Stimulated activated CD8-positive, alpha-beta memory T cell treated with anti-CD3 and anti-CD28 coated beads, Interleukin-7, amount 100 ng/mL, for 1 hour (primary cell): ENCODE measurements at places on chromosomes 6 and 20.

DNA sequence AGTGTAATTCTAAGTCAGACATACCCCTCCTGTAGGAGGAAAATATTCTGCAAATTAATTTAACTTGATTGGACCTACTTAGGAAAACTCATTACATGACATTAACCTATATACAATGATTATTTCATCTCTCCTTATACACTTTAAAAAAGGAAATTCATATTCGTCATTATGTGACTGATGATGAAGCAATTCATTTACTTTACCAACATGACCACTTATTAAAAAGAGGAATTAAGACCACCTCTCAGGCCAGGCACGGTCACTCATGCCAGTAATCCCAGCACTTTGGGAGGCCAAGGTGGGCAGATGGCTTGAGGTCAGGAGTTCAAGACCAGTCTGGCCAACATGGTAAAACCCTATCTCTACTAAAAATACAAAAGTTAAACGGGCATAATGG lies 11.6 kb downstream of the AKIRIN2 start:
- DNase-seq: no peak

DNA sequence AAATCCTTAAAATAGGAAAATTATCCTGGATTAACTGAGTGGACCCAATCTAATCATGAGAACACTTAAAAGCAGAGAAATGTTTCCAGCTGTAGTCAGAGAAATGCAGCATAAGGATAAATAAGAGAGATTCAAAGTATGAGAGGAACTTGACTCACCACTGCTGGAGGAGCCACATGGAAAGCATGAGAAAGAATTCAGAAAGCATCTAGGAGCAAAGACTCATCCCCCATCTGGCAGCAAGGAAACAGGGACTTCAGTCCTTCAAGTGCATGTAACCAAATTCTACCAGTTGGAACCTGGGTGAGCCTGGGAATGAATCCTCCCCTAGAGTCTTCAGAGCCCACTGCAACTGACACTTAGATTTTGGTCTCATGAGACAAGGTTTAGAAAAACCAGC lies 33.7 kb downstream of the RNF146 start:
- DNase-seq: no peak

GRCh38 chr6:38671885-38672467 lies 31.0 kb downstream of the GLO1 start:
- no peak for DNase-seq

- no peak for DNase-seq
These were observed 309.9 kb upstream of the CDYL start for GRCh38 chr6:4466261-4466660.

GRCh38 chr6:167720456-167721285 lies 106.0 kb upstream of the AFDN start:
- DNase-seq: no peak

DNA sequence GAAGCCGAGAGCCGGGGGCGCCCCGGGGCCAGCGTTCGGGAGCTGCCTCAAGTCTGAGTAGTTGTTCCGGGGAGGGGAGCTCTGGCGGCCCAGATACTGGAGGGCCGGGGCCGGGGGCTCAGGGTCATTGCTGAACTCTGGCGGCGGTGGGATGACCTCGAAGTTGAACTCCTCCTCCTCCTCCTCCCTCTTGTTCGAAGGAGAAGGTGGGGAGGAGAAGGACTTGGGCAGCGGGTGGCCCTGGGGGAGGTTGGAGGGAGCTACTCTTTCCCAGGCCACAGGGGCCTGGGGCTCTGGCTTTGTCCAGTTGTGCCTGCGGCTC lies 37.7 kb downstream of the C6orf132 start:
- DNase-seq: no peak

DNA sequence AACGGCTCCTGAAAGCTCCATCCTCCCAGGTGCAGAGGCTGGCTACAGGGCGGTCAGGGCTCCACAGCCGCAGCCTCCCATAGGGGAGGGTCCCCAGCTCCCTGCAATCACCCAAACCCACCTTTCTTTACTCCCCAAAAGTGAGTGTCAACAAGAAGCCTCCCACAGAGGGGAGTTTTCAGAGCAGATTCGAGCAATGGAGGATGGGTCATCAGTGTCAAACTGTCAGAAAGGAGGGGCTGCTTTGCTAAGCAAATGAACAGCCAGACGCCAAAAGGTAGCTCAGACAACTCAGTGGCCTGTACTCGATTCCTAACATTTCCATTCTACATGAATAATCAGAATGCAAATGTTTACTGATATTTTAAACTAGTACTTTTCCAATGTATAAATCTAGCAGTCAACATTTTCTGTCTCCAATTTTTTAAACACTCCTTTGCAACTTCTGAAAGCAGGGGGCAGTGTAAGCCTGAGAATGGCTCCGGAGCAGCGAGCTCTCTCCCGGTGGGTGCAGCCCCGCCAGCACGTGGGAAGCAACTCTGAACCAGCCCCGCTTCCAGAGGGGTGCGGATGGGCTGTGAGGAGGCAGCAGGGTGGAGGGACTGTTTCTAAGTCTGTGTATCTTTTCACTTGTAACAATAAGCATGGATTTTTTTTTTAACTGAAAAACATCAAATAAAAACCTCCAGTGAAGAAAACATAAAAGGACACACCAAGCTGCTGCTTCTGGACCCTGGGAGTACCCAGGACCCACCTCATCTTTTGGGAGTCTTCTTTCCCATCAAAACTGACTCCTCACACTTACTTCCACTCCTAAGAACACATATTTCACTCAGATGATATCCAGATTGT lies 54.9 kb downstream of the TAF4 start:
- peak; percentile 39 for DNase-seq

DNA sequence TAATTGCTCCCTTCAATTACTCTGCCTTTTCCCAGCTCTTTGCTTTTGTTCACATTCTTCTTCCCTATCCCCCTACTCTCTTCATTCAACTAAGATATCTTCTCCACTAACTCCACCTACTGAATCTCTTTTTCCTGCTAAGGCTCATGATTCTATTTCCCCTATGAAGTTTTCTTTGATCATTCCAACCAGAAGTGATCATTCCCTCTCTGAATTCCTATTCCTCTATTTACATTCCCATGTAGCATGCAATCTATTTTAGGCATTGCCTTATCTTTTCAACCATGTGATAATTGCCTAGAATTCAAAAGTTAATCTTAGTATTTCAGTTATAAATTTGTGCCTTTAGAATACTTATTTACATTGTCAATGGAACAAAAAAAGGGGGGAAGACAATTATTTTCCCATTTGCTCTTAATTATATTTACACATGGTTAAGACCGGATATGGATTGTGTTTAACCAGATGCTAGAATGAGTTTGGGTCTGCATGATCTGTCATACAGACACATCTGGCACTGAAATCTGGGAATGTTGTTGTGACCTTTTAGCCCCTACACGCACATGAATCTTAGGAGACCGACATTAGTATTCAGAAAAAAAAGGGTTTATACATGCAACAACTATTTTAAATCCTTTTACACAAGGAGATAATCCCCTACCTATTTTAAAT lies 20.8 kb downstream of the MOXD1 start:
- no peak for DNase-seq

DNA sequence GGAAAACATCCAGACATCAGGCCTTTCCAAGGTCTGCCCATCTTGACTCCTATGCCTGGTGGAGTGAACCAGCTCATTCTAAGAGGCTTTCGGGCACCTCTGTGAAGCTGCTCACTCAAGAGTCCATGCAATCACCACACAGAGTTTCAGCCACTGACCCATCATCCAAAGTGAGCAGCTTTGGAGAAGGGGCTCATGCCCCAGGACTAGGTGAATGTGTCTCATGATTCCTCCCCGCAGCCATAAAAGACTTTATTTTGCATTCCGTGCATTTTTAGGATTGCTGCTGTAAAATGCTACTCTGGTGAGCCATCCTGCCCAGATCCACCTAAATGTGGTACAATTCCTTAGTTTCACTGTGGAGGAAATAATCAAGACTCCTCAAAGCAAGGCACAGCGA lies 44.5 kb upstream of the EZR start:
- no peak for DNase-seq
